ENCODE measurements at places on chromosomes 7 and 10. TPM values are rescaled to one million over a fixed set of nuclear protein-coding genes. Genes with fewer than 3 reads are reported as not detected.
A peak's percentile ranks its signal among the peaks of the same experiment; 100 is the strongest.

DNA sequence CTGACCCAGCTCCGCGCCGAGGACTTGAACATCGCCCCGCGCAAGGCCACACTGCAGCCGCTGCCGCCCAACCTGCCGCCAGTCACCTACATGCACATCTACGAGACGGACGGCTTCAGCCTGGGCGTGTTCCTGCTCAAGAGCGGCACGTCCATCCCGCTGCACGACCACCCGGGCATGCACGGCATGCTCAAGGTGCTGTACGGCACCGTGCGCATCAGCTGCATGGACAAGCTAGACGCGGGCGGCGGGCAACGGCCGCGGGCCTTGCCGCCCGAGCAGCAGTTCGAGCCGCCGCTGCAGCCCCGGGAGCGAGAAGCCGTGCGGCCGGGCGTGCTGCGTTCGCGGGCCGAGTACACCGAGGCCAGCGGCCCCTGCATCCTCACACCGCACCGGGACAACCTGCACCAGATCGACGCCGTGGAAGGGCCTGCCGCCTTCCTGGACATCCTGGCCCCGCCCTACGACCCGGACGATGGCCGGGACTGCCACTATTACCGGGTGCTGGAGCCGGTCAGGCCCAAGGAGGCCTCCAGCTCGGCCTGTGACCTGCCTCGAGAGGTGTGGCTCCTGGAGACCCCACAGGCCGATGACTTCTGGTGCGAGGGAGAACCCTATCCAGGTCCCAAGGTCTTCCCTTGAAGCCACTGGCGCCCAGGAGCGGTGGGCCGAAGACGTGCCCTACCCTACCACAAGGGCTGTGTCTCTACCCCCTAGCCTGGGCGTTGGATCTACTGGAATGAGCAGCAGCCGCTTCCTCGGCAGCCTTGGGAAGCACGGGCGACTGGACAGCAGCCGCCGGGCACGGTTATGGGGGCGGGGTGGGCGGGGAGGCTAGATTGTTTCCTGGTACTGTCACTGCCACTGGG lies 945 bp downstream of the ADO start:
- peak; percentile 70 for DNase-seq

- DNase-seq, result no peak
Observed at GRCh38 chr10:104299031-104299904, 30.3 kb downstream of the GSTO2 start.

- DNase-seq, result no peak
Observed at GRCh38 chr10:117138838-117139580, 939 bp upstream of the VAX1 start.

DNA sequence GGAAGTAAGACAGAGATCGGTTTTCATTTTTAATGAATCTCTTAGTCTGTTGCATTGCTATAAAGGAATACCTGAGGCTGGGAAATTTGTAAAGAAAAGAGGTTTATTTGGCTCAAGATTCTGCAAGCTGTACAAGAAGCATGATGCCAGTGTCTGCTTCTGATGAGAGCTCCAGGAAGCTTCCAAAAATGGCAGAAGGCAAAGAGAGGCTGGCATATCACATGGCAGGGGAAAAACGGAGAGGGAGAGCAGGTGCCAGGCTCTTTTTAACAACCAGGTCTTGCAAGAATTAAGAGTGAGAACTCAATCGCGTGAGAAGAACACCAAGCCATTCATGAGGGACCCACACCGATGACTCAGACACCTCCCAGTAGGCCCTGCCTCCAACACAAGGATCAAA lies 125.0 kb upstream of the THSD7A start:
- DNase-seq, result no peak

DNA sequence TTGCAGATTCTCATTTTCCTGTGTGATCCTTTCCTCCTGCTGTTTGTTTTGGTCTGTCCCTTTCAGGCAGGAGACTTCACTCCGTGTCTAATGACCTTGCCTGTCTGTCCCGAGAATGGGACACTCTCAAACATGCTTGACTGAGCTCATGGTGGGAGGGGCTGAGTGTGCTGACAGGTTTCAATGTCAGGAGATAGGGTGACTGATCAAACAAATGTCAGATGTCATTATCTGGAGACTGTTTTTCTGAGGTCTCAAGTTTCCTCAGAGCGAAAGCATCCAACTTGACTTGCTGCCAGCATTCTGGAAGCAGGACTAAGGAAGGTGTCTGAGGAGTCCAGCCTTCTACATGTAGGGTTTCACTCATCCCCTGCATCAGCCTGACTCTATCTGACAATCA lies 228.8 kb upstream of the KIAA1217 start:
- DNase-seq, result no peak

GRCh38 chr10:52566471-52567246 lies 205.9 kb downstream of the MBL2 start:
- no peak for DNase-seq

GRCh38 chr10:97376413-97376812 lies 24.7 kb downstream of the RRP12 start:
- no peak for DNase-seq

GRCh38 chr7:24135003-24135817 lies 148.8 kb upstream of the NPY start:
- no peak for DNase-seq

GRCh38 chr7:42688056-42688371 lies 223.9 kb downstream of the C7orf25 start:
- DNase-seq, result no peak

DNA sequence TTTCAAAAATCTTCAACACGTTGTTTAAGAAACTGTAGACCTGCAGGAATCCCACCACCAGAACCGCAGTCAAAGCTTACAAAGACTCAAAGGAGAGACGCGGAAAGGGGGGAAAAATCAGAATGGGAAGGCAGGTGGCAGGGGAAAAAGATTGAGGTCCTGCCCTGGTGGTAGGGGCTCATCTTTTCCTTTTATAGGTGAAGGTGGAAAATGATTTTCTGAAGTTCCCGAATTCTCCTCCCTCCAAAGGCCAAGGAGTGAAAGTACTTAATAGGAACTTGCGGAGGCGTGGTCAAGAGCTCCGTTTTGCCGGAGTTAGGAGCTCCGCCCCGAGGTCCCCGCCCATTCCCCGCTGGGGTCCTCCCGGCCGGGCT lies 724 bp downstream of the BBIP1 start:
- DNase-seq, result peak; percentile 98

- no peak for DNase-seq
Observed at GRCh38 chr7:138032186-138032585, 30.3 kb upstream of the CREB3L2 start.

- DNase-seq, result no peak
Observed at GRCh38 chr10:87864496-87865059, 1.2 kb downstream of the PTEN start.

DNA sequence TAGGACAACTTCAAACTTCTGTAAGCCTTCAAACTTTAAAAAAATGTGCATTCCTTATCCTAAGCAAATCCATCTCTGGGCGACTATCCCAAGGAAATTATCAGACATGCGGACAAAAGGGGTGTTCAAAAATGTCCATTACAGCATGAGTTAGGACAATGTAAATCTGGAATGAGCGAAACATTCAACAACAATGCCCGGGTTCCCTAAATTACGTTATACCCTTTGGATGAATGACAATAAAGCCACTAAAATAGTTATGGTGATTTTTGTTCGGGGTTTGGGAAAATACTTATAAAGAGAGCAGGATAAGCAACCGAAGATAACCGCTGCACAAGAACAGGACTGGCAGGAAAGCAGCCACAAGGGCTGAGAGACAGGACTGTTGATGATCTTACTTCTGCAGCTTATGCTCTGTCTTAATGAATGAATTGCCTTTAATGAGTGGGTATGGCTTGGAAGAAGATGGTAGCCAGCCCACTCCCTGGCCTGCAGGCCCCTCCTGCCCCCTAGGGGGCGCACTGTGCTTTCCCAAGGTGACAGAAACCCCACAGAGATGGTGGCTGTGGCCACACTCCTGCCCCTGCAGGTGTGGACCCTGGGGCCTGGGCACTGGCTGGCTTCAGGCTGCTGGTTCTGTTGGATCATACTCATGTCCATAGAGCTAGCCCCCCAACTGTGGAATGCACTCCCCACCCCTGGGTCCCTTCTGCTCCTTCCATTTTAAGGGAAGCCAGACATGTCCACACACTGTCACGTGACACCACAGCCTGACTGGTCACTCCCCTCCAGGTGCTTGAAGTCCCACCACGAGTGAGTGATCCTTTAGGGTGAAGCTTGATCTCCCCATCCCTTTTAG lies 45.0 kb downstream of the ZCCHC24 start:
- no peak for DNase-seq

- peak; percentile 82 for DNase-seq
Observed at GRCh38 chr10:47402641-47403301, 18.7 kb upstream of the ZNF488 start.

DNA sequence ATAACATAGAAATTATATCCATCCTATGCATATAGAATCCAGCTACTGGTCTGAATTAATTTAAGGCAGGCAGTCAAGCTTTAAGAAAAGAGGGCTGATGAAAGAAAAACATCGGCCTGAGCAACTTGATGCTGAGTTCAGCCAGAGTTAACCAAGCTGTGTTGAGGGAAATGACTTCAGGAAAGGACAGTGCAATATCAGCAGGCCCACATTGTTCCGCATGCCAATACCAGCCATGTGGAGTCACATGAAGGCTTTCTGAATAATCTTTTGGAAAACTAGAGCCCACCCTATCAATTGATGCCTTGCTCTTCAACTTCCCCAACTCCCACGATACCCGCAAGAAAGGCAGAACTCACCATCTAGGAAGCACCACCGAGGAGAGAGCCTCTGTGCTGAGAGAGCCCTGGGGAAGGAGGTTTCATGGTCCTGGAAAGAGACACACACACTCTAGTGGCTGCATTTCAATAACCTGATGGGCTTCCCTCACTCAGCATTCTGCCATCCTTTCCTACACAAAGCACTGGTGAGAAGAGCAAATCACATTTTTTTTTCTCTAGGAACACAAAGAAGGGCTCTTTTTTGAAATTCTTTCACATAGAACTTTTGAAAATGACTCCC lies 125.8 kb upstream of the PTN start:
- no peak for DNase-seq

GRCh38 chr7:46848944-46849343 lies 733.0 kb downstream of the TNS3 start:
- DNase-seq, result no peak

GRCh38 chr10:92542458-92542857 lies 31.4 kb downstream of the IDE start:
- no peak for DNase-seq

DNA sequence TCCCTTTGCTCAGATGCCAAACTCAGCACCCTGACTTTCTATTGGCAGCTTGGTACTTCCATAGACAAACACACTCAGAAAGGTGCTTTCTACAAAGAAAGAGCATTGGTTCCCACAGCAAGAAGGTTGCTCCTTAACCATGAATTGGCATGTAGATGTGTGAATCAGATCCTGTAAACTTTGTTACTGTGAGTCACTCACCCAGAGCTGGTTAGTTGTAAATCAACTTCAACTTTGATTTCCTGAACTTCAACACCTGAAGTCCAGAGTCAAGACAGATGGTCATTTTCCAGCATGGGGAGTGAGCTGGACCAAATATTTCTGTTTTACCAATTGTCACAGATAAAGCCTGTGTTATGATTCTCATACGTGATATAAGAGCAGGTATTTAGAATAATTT lies 797.2 kb downstream of the TNS3 start:
- DNase-seq, result no peak

DNA sequence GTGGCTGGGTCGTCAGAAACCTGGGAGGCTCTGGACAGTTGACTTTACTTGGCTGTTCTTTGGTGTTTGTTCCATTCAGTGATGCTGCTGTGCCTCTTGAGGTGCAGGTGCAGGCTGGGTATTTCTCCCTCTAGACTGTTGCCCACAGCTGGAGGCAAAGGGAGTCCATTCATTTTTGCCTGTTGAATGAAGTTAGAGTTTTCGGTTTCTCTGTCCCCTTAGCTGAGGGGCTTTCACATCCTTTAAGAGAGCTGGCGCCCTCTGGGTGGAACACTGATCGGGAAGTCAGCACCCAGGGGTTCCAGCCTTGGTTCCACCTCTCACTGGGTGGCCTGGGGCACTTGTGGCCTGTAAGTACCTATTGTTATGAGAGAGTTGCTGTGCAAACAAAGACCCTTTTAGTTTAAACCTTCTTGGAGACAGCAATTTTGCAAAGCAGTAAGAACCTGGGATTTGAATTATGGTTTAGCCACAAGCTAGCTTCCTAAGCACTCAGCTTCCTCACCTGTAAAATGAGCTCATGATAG lies 67.2 kb downstream of the GRK5 start:
- no peak for DNase-seq

Gene HECW1
- total RNA-seq, result 1.5 TPM

Gene FASTK
- total RNA-seq, result 61.5 TPM

Gene GSTO2
- 1.3 TPM for total RNA-seq

Gene SLC39A12
- total RNA-seq, result not detected

Gene TAS2R5
- total RNA-seq, result 1.8 TPM

Gene SGCE
- total RNA-seq, result 209 TPM

Gene VTI1A
- 39.6 TPM for total RNA-seq

Gene MLLT10
- total RNA-seq, result 53.7 TPM

Gene CPEB3
- total RNA-seq, result 7.7 TPM

Gene TRPV6
- total RNA-seq, result not detected
